ENCODE measurements at places on chromosomes 2 and 18.

- no peak overlapping the region for H3K4me3 ChIP-seq
- no peak overlapping the region for H3K27ac ChIP-seq
- H3K4me1 ChIP-seq, result no peaks in the 10 kb centered on the region
- no peaks in the 10 kb centered on the region for H3K36me3 ChIP-seq
- DNase-seq, result no peak
- H3K27me3 ChIP-seq, result peaks cover 5% of the 10 kb centered on the region
Measured at GRCh38 chr2:242002944-242003343, 133.4 kb downstream of the RTP5 start.

DNA sequence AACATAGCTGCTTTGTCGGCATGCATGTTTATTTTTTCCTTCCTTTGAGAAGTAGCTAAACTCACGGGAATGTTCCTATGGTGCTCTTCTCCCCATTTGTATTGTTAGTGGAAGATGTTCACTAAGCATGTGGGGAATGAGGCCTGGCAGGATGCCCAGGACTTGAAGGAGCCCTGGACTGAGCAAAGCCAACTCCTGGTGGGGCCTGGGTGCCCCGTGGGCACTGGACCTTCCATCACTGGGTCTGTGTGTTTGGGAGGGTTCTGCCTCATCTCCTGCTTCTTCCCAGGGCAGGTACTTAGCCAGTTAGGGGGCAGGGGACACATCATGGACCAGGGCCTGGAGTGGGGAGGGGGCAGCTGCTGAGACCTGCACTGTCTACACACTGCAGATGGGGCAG lies 49.3 kb downstream of the ACAA2 start:
- H3K4me3 ChIP-seq, result no peak overlapping the region
- H3K27me3 ChIP-seq, result peaks cover 5% of the 10 kb centered on the region
- no peak overlapping the region for H3K27ac ChIP-seq
- no peak for DNase-seq

GRCh38 chr18:75350512-75350839 lies 77.0 kb downstream of the SMIM21 start:
- no peaks in the 10 kb centered on the region for H3K36me3 ChIP-seq
- H3K4me1 ChIP-seq, result no peaks in the 10 kb centered on the region
- H3K4me3 ChIP-seq, result no peak overlapping the region
- no peak for DNase-seq

DNA sequence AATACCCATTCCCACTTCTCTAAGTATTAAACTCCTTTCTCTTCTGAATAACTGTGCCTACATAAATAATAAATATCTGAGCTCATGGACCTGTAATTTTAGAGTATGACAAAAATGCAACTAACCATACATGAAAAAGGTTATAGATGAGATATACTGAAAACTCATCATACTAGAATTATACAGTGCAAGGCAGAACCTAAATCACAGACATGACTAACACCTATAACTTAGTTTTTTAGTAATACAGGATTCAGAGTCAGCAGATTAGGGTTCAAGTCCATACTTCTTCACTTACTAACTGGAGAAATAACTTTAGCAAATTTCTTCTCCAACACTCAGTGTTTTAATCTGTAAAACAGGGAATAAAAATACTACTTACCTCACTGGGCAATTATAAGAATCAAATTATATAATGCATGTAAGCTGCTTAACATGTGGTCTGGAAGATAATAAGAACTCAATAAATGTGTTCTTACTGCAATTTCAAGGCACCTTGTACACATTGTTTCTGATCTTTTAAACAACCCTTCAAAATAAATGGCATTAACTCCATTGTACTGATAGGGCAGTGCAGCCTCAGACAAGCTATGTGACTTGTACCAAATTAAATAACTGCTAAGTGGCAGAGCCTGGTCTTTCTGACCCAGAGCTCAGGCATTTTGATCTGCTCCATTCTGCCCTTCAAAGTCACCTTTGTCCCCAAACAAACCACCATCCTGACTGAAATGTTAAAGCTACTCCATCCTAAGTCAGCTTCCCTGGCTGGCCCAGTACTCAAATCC lies 39.6 kb upstream of the KLF7 start:
- no peak for DNase-seq
- H3K4me1 ChIP-seq, result no peaks in the 10 kb centered on the region
- H3K27me3 ChIP-seq, result no peaks in the 10 kb centered on the region
- no peaks in the 10 kb centered on the region for H3K36me3 ChIP-seq
- no peak overlapping the region for H3K4me3 ChIP-seq
- no peak overlapping the region for H3K27ac ChIP-seq
